ENCODE measurements at places on chromosomes 2 and 18. TPM values are rescaled to one million over a fixed set of nuclear protein-coding genes. Genes with fewer than 3 reads are reported as not detected.
A peak's percentile ranks its signal among the peaks of the same experiment; 100 is the strongest.

The COL5A2 gene
- 0.40 TPM for total RNA-seq

- H3K27ac ChIP-seq, result no peak overlapping the region
- no peak for DNase-seq
- H3K36me3 ChIP-seq, result no peaks in the 10 kb centered on the region
Measured at GRCh38 chr2:235183786-235184185, 232.0 kb downstream of the SH3BP4 start.

- no peak for DNase-seq
- no peak overlapping the region for H3K4me3 ChIP-seq
- H3K27ac ChIP-seq, result no peak overlapping the region
- H3K27me3 ChIP-seq, result no peaks in the 10 kb centered on the region
- peaks cover 8% of the 10 kb centered on the region for H3K36me3 ChIP-seq
- no peaks in the 10 kb centered on the region for H3K4me1 ChIP-seq
Measured at GRCh38 chr18:12963069-12963468, 15.3 kb downstream of the SEH1L start.

- H3K27ac ChIP-seq, result peak overlapping the region; percentile 63
- DNase-seq, result no peak
- peak overlapping the region; percentile 66 for H3K4me3 ChIP-seq
- H3K27me3 ChIP-seq, result no peaks in the 10 kb centered on the region
- H3K36me3 ChIP-seq, result no peaks in the 10 kb centered on the region
Measured at GRCh38 chr2:224586127-224586695, 1.0 kb upstream of the CUL3 start.

- DNase-seq, result no peak
- peaks cover 27% of the 10 kb centered on the region for H3K4me1 ChIP-seq
- peak overlapping the region; percentile 41 for H3K4me3 ChIP-seq
- peaks cover 22% of the 10 kb centered on the region for H3K27me3 ChIP-seq
- H3K36me3 ChIP-seq, result no peaks in the 10 kb centered on the region
Measured at GRCh38 chr18:907115-907884, 2.6 kb downstream of the ADCYAP1 start.

DNA sequence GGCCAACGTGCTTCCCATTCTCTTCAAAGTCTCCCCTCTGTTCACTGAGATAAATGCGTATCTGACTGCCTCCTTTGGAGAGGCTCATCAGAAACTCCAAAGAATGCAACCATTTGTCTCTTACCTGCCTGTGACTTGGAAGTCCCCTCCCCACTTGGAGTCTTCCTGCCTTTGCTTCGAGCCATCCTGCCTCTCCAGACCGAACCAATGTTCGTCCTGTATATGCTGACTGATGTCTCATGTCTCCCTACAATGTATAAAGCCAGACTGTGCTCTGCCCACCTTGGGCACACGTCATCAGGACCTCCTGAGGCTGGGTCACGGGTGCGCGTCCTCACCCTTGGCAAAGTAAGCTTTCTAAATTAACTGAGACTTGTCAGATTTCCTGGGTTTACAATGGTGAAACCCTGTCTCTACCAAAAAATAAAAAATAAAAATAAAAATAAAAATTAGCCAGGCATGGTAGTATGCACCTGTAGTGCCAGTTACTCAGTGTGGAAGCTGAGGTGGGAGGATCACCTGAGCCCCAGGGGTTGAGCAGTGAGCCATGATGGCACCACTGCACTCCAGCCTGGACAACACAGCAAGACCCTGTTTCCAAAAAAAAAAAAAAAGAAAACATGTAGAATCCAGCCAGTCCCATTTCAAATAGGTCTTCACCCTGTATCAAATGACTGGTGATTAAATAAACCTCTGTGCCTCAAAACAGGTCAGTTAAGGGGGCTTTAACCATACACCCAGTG is 29.0 kb downstream of the HDLBP start:
- DNase-seq, result no peak
- no peak overlapping the region for H3K27ac ChIP-seq
- H3K4me3 ChIP-seq, result no peak overlapping the region
- H3K4me1 ChIP-seq, result peaks cover 10% of the 10 kb centered on the region

- no peak overlapping the region for H3K4me3 ChIP-seq
- no peaks in the 10 kb centered on the region for H3K36me3 ChIP-seq
- no peak overlapping the region for H3K27ac ChIP-seq
- peaks cover 48% of the 10 kb centered on the region for H3K4me1 ChIP-seq
Measured at GRCh38 chr2:207156451-207157161, 9.1 kb downstream of the KLF7 start.

- no peaks in the 10 kb centered on the region for H3K36me3 ChIP-seq
- no peak for DNase-seq
- H3K4me3 ChIP-seq, result no peak overlapping the region
- H3K27ac ChIP-seq, result no peak overlapping the region
- H3K4me1 ChIP-seq, result peaks cover 42% of the 10 kb centered on the region
- H3K27me3 ChIP-seq, result no peaks in the 10 kb centered on the region
Measured at GRCh38 chr2:233352141-233352842, 2.0 kb upstream of the DGKD start.

The RESP18 gene
- total RNA-seq, result not detected

Data from T-cell (primary cell).